NCI-H460 (cell line): ENCODE measurements at places on chromosomes 2 and 18.

- no peak for DNase-seq
Observed at GRCh38 chr18:73461038-73461779, 593.4 kb upstream of the NETO1 start.

DNA sequence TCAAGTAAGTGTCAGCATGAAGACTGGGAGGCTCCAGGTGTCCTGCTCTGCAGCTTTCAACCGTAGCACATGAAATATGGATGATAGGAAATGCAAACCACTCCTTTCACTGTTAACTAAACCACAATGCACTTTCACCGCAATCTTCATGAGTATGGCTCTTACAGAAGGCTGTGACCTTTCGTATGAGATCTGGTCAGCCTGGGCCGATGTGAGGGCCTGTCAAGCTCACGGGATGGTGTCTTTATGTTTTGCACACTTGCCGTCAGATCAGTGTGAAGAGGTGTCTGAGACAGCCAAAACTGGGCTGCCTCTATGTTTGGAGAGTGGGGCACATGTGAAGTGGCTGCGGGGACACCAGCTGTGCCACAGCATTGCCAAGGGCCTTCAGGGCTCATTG is 62.8 kb upstream of the AFF3 start:
- no peak for DNase-seq

DNA sequence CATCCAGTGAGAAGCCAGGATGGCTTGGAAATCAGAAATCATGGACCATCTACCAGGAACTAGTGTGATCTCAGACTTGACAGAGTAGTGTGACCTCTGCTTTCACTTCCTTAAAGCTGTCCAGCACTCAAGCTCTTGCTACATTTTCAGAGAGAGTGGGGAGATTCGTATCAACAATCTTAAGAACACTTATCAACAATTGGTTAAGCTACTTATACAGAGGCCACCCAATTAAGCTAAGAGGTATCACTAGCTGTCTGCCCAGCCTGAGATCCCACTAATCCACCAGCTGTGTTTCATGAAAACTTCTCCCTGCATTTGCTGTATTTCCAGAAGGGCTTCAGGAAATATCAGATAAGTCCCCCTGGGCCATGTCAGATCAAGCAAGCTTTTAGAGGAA is 4.2 kb downstream of the RPRM start:
- no peak for DNase-seq

DNA sequence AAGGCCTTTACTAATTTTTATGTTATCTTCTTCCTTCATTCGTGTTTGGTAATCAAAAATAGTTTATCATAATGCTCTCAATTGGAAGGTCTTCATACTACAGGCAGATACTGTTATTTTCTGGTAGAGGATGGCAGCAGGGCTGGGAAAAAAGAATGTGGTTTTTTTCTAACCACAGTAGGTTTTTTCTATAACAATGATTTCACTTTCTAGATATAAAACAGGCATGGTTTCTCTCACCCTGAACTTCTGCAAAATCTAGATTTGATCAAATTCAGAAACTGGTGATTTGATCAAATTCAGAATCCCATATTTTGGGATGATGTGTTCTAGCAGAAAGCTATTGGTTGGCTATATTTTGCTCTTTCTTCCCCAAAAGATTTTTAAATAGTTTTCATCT is 27.6 kb downstream of the BCL11A start:
- no peak for DNase-seq

- no peak for DNase-seq
Observed at GRCh38 chr18:79413901-79414300, 18.2 kb downstream of the NFATC1 start.

DNA sequence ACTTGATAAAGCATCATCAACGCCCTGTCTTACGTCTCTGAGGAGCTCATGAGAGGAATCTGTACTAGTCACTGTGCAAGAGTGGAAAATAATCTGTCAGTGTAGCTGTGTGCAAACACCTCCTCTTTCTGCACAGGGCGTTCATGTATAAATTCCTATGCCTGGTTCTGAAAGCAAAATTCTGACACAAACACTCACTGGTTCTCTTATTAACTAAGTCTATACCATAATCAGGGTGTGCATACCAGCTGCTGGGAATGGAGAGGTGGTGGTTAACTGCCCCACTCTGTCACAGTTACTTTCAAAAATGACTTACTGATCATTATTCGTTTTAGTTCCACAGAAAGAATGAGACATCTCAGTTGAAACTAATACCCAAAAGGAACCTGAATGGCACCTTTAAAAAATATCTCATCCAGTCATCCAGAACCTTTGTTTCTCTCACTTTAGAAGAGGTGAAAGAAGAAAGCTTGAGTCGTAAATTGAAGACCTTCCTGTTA is 35.7 kb downstream of the STK39 start:
- DNase-seq = no peak
